Stimulated activated CD8-positive, alpha-beta memory T cell treated with anti-CD3 and anti-CD28 coated beads, Interleukin-7, amount 100 ng/mL, for 1 hour (primary cell): ENCODE measurements at places on chromosomes 3 and 15.

DNA sequence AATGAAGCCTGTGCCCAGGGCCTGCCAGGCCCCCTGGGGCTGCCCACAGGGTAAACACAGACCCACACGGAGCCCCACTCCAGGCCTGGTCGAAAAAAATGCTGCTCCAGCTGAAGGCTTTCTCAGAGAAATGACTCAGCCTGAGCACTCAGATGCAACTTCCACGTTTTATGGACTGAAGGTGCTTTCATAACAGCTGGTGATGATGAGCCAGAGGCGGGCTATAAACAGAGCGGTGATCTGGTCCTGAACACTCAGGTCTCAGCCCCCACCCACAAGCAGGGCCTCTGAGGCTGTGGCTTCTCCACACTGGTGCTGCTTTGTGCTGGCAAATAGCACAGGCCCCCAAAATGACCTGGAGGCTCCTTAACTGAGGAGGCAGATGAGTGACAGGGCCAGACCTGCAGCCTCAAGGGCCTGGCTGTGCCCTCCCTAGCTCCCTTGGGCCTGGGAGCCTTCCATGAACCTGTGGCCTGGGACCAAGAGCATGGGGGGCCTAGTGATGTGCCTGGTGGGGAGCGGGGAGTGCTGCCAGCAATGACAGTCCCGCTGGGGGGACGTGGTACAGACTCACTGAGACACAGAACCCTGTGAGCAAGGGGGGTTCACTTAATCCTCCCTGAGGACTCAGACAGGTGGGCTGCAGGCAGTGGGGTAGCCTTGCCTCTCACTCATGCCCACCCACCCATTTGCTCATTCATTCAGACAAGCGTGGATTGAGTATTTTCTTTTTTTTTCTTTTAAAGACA, 23.0 kb upstream of the FURIN start:
- no peak for DNase-seq

DNA sequence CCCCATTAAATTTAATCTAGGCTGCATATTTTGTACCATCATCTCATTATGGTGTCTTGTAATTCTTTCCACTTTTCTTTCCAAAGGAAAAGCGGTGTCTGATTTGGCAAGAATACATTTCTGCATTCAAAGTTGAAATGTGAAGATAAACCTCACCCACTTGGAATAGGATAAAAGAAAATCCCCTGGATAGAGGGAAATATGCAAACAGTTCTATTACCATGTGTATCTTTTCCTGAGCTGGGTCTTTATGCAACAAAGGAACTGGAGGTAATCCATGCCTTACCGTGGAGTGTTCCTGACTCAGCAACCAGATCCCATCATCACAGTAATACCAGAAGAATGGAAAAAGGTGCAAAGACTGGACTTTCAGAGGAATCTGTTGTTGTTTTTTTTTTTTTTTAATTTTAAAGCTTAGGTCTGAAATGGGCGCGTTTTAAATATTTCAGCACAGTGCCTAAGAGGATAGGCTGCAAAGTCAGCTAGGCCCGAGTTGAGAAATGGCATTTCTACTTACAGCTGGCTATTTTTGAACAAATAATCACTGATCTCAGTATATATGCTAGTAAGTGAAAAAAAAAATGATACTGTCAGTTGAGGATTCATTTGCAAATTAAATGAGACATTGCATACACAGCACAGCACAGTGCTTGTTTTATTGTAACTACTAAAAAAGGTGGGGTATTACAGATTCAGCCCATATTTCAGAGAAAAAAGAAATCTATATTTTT, 55.5 kb upstream of the ADAMTS9 start:
- no peak for DNase-seq

- DNase-seq, result no peak
These were observed 45.2 kb upstream of the ABI3BP start for GRCh38 chr3:101038393-101038792.

DNA sequence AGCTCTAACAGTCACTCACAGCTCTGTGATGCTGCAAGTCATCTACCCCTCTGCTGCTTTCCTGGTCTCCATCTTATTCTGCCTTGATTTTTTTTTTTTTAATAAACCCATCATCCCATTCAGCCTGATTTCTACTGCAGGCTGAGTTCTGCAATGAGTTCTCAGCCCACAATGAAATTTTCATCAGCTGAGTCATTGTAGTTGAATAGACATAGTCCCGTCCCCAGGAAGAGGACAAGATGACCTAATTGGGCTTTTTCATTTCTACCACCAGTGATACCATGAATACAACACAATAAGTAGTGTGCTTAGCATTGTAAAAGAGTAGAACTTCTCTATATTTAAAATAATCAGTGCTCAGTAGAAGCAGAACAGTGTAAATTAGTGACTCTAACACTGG, 59.3 kb downstream of the C3orf85 start:
- DNase-seq, result no peak

GRCh38 chr3:426072-426471, 229.5 kb downstream of the CHL1 start:
- no peak for DNase-seq

- no peak for DNase-seq
These were observed 21.2 kb upstream of the BSN start for GRCh38 chr3:49533031-49533430.

- no peak for DNase-seq
These were observed 199.1 kb downstream of the LRRN1 start for GRCh38 chr3:3998140-3998922.

- no peak for DNase-seq
These were observed 120.7 kb upstream of the WNT5A start for GRCh38 chr3:55607844-55608243.

DNA sequence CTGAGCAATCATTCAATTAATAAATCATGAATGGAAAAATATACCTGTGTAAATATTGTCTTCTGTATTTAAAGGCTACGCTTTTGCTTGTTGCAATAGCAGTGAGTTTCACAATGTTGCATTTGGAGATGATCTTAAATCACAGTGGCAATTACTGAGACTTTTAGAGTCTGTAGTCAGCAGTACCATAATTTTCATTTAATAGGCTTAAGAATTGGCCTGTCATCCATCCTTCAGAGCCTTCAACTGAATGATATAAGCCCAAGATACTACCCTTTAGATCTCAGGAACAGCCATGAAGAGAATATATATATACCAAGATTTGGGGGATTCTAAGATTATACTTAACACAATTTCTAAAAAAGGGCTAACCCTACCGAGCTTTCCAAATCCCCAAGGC, 458.1 kb downstream of the GBE1 start:
- no peak for DNase-seq

GRCh38 chr3:162166543-162166942, 669.9 kb downstream of the OTOL1 start:
- DNase-seq, result no peak
